ENCODE measurements at places on chromosomes 2 and 18. TPM values are rescaled to one million over a fixed set of nuclear protein-coding genes. Genes with fewer than 3 reads are reported as not detected.

Gene ST8SIA5
- 7.7 TPM for total RNA-seq

Gene GALNT3
- not detected for total RNA-seq

Gene GYPC
- 92.7 TPM for total RNA-seq

Gene SULT1C2
- not detected for total RNA-seq

Gene NT5DC4
- total RNA-seq = not detected

Gene NLRC4
- total RNA-seq = 0.39 TPM

Gene DOK6
- total RNA-seq = 0.97 TPM

Gene SH3RF3
- 27.0 TPM for total RNA-seq
